ENCODE measurements at places on chromosomes 3 and 15.

GRCh38 chr3:175029828-175030227 lies 170.7 kb downstream of the NAALADL2 start:
- DNase-seq: no peak

DNA sequence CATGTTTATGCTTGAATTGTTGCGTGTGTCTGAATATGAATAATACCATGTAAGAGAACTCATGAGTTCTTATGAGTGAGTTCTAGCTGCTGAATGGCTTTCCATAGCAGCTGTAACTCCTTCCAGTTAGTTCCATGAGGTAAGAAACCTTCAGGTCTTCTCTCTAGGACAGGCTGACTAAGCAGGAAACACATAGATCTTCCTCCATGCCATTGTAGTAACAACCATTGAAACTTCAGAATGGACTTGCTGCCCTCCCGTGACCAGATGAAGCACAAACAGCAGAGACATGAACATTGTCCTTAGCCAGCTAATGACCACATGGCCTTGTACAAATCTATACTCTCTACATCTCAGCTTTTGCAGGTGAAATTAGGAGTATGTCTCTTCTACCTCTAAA lies 200.0 kb downstream of the ZNF385D start:
- no peak for DNase-seq

DNA sequence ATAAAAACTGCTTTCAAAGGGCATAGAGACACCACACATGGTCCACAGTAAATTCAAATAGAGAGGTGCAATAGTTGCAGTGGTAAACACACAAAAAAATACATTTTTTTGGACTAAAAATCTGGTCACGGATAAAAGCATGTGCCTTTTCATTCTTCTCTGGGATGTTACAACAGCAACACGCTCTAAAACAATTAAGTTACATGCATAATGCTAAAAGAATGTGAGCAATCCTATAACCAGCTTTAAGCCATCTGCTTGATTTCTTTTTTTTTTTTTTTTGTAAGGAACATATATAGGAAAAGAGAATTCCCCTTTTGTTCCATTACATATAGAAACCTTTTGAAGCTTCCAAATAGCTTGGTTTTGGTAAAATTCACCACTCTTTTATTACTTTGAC lies 20.0 kb downstream of the WNT5A start:
- DNase-seq: no peak

DNA sequence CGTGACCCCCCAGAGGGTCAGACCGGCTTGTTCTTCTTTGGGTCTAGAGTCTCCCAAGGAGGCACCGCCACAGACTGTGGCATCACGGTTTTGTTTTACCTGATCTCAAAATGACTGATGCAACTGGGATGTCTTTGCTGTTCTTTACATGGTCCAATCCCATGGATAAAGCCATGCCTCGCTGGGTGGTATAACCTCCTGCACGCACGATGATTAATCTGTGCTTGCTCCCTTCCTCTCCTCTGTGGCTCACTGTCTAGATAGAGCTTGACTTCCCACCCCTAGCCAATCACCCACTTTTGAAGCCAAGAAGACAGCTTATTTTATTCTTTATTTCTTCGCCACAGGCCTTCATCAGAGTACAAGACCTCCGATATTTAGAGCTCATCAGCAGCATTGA lies 36.6 kb upstream of the RHO start:
- DNase-seq: no peak

GRCh38 chr3:77506384-77506783 lies 466.5 kb downstream of the ROBO2 start:
- DNase-seq: no peak

GRCh38 chr15:50358845-50359244 lies 3.8 kb upstream of the GABPB1 start:
- DNase-seq: no peak
